ENCODE measurements at places on chromosomes 5 and 9. TPM values are rescaled to one million over a fixed set of nuclear protein-coding genes. Genes with fewer than 3 reads are reported as not detected.

The NOL8 gene
- 29.7 TPM for total RNA-seq

The TOR2A gene
- total RNA-seq: 17.3 TPM

The CD74 gene
- not detected for total RNA-seq

The GAS1 gene
- 0.07 TPM for total RNA-seq

The SPINK6 gene
- total RNA-seq: 0.45 TPM

The SMIM32 gene
- not detected for total RNA-seq

The CNTLN gene
- 6.0 TPM for total RNA-seq

The ZNF883 gene
- 0.84 TPM for total RNA-seq

The IL4 gene
- total RNA-seq: not detected

The TEX48 gene
- not detected for total RNA-seq

The PLEKHG4B gene
- total RNA-seq: 1.7 TPM

The DBH gene
- not detected for total RNA-seq
